GM12878 (cell line): ENCODE measurements at places on chromosomes 11 and 22. TPM values are rescaled to one million over a fixed set of nuclear protein-coding genes. Genes with fewer than 3 reads are reported as not detected.

CARD16 gene
- total RNA-seq, result 13.5 and 15.1 TPM in 2 replicates

CDPF1 gene
- total RNA-seq, result 7.2 and 7.8 TPM in 2 replicates

OR52E8 gene
- total RNA-seq, result not detected in 2 replicates

OR2AT4 gene
- total RNA-seq, result not detected in 2 replicates
